ENCODE measurements at places on chromosomes 5 and 9.
A peak's percentile ranks its signal among the peaks of the same experiment; 100 is the strongest.

DNA sequence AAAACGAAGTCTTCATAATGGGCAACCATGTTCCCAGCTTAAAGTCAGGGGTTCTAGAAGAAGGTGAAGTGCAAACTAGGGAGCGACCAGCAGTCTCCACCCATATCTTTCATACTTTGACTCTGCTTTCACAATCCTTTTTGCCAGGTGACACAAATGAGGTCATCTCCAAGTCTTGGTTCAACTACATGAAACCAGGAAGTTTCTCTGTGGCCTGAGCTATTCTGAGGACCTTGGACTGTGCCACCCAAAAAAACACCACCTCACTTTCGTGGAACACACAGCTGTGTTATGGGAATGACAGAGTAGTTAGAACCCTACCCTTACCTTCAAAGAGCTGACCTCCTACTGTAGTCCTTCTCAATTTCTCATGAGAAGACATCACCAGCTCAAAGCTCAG, 309.2 kb downstream of the AGTPBP1 start:
- no peak for DNase-seq

DNA sequence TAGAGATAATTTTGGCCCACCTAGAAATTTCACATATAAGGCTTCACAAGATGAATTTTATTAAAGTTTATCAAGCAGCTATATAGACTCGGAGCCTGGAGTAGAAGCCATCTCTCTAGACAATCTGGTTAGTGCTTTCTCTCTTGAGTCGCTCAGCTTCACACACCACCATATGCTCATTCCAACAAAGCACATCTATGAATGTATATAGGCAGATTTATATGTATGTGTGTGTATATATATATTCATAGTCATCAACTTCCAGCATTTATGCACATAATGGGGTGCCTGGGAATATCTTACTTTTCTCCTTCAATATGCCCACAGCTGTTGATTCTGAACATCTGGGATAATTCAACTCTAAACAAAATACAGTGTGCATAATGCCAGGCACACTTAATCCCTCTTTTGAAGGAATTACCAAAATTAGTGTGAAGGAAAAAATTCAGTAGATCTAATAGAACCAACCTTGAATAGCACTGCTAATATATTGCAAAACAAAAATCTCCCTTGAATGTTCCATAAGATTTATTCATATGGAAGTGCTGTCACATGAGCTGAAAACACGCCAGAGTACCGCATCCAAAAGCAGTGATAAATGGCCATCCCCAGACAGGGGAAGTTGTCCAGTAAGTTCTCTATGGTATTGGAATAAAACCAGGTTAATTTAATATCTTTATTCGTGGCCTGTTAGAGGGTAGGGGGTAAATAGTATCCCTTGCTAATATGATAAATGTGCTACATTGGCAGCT, 56.0 kb upstream of the MOCS2 start:
- no peak for DNase-seq

DNA sequence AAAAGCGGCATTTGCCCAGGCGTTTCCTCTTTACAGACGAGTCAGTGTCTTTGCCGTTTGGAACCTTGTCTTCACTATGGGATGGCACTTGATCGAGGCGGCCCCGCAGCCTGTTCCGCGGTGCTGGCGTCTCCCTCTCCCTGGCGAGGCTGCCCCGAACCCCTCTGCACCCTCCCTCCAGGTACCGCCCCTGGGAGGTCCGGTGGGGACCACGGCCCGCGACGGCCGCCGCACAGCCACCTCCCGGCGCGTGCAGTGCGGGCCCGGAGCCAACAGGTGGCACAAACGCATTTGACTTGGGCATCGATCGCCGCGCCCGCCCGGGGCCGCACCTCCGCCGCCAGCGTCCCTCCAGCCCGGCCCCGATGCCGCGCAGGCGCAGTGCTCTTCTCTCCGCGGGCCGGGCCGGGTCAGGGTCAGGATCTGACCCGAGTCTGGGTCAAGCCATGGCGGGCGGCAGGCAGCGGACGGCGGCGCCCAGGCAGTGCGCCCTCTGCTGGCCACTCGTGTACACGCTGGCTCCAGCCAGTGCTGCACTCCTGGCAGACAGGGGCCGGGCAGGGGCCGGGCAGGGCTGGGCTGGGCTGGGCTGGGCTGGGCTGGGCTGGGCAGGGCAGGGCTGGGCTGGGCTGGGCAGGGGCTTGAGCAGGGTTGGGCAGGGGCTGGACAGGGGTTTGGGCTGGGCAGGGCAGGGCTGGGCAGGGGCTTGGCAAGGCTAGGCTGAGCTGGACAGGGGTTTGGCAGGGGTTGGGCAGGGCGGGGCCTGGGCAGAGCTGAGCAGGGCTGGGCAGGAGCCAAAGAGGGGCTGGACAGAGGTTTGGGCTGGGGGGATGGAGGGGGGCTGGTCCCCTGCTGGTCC, 155.8 kb upstream of the IRX4 start:
- DNase-seq = peak; percentile 97

DNA sequence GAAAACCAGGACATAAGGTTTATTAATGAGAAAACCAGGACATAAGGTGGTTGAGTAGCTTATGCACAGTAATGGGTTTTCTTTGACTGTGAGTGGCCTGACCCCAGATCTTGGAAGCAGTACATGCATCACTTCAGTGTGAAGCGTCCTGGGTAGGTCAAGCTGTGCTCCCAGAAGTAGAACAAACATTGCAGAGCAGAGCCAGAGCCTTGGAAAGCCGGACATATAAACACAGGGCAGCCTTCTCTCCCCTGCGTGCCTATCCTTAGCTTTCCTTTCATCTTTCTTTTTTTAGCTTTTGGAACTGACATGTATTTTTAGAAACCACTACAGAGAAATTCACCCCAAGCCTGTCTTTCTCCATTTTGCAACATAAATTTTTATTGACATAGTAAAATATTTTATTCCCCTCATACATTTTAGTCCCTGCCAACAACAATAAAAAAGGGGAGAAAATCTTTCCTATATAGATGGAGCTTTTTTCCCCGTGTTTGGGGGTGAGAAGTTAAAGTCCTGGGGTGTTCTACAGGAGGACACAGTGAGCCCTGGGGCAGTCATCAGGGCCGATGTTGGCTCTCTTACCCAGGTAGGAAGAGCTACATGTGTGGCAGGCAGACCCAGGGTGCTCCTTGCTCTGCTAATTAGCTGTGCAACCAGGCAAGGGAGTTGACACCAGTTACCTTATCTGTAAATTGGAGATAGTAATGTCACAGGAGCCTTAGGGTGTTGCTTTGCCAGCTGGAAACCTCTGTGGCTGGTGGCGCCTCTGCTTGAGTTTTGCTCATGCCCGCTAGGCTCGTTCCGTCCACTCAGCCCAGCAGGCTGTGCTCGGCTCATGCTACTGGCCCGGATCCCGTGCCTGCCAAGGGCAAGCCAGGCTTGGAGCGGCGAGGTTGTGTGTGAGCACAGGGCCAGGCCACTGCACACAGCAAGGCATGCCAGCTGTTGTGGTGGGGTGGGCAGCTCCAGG, 389.6 kb downstream of the KDM4C start:
- no peak for DNase-seq

GRCh38 chr9:110131499-110131898, 76.5 kb downstream of the C9orf152 start:
- peak; percentile 60 for DNase-seq

GRCh38 chr5:178180141-178180863, 6.9 kb downstream of the GMCL2 start:
- peak; percentile 87 for DNase-seq

GRCh38 chr5:177132136-177133095, 1.2 kb upstream of the NSD1 start:
- DNase-seq = peak; percentile 79

DNA sequence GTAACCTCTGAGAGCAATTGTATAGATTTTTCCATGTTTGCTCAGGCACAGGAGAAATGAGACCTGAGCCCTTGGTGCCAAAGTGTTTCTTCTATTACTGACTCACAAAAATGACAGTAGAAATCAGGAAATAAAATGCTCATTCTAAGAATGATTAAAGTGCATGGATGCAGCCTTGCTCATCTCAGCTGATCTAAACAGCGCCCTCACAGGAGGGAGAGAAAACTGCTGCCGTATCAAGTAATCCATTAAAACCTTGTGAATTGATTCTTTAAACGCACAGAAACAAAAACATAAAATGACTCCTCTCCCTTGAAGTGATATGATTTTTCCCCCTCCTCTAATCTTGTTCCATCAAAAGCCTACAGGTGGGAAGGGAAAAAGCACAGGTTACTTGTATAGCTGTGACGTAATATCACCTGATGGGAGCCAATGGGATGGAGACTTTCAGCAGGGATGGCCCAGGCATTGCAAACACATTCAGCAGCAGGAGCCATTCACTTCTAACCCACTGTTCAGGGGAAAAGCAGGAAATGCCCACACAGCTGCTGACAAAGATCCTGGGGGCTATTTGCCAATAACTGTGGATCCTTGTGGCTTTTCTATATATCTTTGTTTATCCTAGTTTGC, 76.7 kb downstream of the PLCXD3 start:
- DNase-seq = no peak
